ENCODE measurements at places on chromosomes 2 and 18.

DNA sequence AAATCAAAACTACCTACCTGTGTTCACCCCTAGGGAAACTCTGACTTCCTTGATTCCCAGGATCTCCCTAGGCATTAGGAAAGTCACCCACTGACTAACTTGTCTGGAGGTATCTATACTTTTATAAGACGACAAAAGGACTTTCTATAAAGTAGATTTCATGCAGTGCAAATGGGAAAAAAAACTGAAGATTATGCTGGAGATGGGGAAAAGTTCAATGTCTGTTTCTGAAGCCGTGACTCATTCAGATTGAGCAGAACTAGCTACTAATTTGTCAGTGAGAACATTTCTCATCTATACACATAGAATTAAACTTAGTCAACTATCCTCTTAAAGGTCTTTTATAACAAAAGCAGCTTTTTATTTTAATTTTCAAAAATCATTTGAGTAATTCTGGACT lies 6.0 kb downstream of the SEPTIN10 start:
- no peak for DNase-seq

GRCh38 chr18:3540805-3541548 lies 91.0 kb downstream of the TGIF1 start:
- DNase-seq: no peak

GRCh38 chr2:98605076-98605475 lies 3.2 kb downstream of the COA5 start:
- DNase-seq: no peak

- no peak for DNase-seq
Measured at GRCh38 chr2:69617744-69618143, 25.8 kb downstream of the AAK1 start.

GRCh38 chr18:44458777-44459176 lies 221.9 kb upstream of the SETBP1 start:
- no peak for DNase-seq

DNA sequence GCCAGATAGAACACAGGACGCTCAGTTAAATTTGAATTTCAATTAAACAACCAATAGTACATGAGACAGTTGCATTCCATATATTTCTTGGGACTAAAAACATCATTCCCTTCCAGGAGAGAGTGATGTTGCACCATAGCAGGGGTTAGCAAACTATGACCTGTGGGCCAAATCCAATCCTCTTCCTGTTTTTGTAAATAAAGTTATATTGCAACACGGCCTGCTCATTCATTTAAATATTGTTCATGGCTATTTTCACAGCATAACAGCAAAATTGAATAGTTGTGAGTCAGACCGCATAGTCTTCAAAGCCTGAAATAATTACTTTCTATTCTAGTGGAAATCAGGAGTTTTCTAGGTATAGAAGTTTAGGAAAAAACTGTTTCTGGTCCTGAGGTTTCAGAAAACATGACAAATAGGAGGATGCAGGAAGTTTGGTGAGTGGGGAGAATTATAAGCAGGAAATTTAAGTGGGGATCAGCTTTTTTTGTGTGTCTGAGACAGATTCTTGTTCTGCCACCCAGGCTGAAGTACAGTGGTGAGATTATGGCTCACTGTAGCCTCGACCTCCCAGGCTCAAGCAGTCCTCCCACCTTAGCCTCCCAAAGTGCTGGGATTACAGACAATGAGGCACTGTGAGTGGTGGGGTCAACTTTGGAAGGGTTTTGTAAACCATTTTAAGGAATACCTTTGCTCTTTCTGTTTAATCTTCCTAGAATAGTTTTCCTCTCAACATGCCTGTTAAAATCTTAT lies 131.5 kb downstream of the SOCS6 start:
- no peak for DNase-seq

GRCh38 chr2:209331291-209331844 lies 92.5 kb upstream of the MAP2 start:
- DNase-seq: no peak

DNA sequence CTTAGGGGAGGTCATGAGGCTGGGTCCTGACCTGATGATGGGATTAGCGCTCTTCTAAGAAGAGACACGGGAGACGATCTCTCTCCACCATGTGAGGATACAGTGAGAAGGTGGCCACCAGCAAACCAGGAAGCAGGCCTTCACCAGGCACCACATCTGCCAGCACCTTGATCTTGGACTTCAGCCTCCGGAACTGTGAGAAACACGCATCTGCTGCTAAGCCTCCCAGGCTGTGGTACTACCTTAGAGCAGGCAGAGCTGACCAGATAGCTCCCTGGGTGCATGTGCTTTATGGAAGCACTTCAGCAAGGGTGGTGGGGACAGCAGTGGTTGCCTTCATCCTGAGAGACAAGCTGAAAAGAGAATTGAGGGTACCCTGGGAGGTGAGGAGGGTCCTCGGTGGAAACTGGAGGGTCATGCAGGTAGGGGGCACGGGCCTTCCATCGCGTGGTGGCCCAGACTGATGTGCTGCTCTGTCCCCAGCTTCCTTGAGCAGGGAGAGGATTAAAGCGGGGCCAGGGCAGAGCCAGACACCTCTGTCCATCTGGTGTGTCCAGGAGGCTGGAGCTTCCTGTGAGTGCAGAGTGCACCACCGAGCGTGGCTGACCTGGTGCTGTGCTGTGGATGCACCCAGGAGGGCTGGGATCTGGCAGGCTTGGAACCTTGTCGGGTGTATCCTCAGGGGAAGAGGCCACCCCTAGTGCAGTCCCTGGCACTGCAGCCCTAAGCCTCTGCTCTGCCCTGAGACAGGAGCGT lies 42.9 kb upstream of the HS6ST1 start:
- DNase-seq: no peak

DNA sequence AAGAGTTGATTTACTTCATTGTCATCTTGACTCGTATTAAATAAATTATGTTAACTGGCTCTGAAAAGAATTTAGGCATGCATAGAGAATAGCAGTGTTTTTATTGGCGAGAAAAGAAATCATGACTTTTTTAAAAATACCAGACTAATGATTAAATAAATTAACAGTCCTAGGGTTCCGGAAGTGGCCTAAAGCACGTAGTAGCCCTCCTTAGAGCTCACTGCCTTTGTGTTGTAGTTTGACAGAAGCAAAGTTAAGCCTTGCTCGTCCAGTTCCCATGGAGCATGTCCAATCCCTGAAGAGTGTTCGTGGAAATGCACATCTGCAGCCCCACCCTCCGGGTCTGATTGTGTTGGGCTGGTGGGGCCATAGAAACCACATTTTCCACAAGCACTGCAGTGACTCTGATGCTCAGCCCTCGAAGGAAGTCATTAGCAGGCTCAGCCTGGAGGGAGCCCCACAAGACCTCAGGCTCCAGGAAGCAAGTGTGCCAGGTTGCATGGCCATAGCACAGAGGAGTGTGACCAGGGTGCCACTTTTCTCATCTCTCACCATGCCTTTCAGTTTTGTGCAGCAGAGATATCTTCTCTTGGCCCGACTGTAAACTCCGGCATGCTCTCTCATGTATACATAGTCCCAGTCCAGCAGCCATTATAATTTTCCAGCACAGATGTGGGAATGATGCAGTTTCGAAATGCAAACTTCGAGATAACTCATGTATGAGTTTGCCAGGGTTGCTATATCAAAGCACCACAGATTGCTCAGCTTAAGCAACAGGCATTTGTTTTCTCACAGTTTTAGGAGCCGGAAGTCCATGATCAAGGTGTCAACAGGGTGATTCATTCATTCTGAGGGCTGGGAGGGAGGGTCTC lies 188.6 kb upstream of the SH3BP4 start:
- DNase-seq: no peak

Data from retina (tissue), 1 donor.